Activated T-helper 1 cell treated with anti-CD3 and anti-CD28 coated beads, Interleukin-2, amount 50 U/mL, for 16 hours (primary cell): ENCODE measurements at places on chromosomes 3 and 15.

DNA sequence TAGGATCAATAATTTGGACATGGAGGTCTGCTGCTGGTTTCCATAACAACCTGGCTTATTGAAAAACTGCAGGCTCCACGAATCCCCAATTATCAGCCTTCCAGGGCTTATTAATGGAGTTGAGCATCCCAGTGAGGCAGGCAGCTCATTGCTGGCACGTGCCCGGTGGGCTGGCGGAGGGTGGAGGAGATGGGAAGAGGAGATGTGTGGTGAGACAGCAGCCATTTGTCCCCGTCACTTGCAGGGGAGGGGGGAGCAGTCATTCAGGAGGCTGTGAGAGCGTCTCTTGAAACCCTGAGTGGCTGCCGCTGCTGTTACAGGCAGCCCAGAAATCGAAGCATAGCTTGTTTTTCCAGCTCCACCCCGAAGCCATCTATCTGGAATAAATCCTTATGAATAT, 70.6 kb downstream of the GAP43 start:
- DNase-seq, result no peak

DNA sequence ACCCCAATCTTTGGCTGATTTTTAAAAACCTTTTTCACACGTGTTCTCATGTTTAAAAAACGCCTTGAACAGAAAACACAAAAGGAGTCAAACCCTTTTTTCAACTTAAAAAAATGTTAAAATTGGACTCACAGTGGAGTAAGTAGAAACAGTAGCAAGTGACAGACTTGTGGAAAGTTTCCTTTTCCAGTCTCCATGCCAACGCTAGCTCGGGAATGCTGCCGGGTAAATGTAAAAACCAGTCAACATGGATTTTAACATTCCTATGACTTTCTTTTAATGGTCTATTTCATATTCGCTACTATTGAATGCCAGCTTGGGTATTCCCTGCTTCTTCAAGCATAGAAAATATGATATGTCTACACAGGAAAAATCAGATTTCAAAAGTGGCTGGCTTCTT, 1.6 kb upstream of the PROK2 start:
- DNase-seq, result no peak

DNA sequence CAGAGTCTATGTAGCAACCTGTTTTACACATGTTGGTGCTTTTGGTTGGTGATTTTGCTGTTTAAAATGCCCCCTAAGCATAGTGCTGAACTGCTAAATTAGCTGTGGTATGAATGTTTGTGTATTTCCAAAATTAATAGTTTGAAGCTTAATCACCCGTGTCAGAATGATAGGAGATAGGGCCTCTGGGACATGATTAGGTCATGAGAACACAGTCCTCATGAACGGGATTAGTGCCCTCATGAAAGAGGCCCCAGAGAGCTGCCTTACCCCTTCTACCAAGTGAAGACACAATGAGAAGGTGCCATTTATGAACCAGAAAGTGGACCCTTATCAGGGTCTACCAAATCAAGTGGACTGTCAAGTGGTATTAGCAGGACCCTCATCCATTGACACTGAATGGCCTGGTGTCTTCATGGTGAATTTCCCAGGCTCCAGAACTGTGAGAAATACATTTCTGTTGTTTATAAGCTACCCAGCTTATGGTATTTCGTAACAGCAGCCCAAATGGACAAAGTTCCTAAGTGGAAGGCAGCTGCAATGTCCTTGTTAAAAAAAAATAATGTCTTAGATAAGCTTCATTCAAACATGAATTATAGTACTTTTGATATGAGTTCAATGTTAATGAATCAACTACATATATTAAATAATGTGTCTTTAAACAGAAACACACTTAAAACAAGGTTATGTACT, 37.7 kb upstream of the FRMD4B start:
- no peak for DNase-seq

- no peak for DNase-seq
Observed at GRCh38 chr3:56711344-56711743, 28.3 kb upstream of the TASOR start.

- no peak for DNase-seq
Observed at GRCh38 chr15:42136513-42136912, 19.9 kb downstream of the PLA2G4F start.

GRCh38 chr3:3200632-3201212, 21.2 kb upstream of the CRBN start:
- no peak for DNase-seq

DNA sequence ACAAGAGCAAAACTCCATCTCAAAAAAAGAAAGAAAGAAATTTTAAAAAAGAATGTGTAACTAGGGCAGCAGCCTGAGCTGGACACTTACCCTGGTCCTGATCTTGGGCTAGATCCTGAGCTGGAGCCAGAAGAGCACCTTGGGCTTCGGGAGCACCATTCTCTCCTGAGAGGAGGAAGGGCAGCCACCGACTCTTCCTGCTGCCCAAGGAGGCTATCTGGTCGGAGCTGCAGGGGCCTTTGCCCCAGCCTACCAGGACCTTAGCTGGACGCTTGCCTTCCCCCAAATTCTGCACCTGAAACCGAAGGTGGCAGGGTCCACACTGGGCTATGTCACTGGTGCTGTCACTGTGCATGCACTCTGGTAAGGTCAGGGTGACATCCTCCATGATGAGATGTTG, 6.9 kb upstream of the CAMKV start:
- no peak for DNase-seq

GRCh38 chr3:10408680-10409079, 87.8 kb upstream of the SEC13 start:
- DNase-seq, result no peak

- no peak for DNase-seq
Observed at GRCh38 chr3:75906555-75907112, 121.3 kb upstream of the ZNF717 start.
